ENCODE measurements at places on chromosomes 6 and 20. TPM values are rescaled to one million over a fixed set of nuclear protein-coding genes. Genes with fewer than 3 reads are reported as not detected.

The CNR1 gene
- total RNA-seq, result not detected

The FAXC gene
- total RNA-seq, result not detected

The SIRPB1 gene
- 7.4 TPM for total RNA-seq

The OPN5 gene
- total RNA-seq, result not detected

The MYLIP gene
- 18.0 TPM for total RNA-seq

The CTSZ gene
- total RNA-seq, result 43.6 TPM

The RNF182 gene
- not detected for total RNA-seq

The SLC17A1 gene
- total RNA-seq, result not detected

The GNMT gene
- 0.45 TPM for total RNA-seq

The BTNL2 gene
- not detected for total RNA-seq

The ACTL10 gene
- total RNA-seq, result 4.9 TPM

The DLL1 gene
- total RNA-seq, result 0.87 TPM

The PXMP4 gene
- 16.4 TPM for total RNA-seq

The CAP2 gene
- not detected for total RNA-seq

The SLC35F1 gene
- total RNA-seq, result not detected

The ADAM33 gene
- total RNA-seq, result not detected

The C6orf89 gene
- 43.9 TPM for total RNA-seq

The CDK19 gene
- 26.3 TPM for total RNA-seq

The REM1 gene
- total RNA-seq, result not detected

The TRIM15 gene
- total RNA-seq, result not detected

The RBL1 gene
- 42.1 TPM for total RNA-seq

The DEFB129 gene
- not detected for total RNA-seq

The HLA-DMB gene
- total RNA-seq, result 9.2 TPM

The PTGIS gene
- 0.38 TPM for total RNA-seq

The NRN1 gene
- 15.4 TPM for total RNA-seq

The GJA1 gene
- not detected for total RNA-seq

The PRKN gene
- total RNA-seq, result 0.31 TPM

The HRH3 gene
- not detected for total RNA-seq

The MDFI gene
- total RNA-seq, result not detected

The SNAP25 gene
- not detected for total RNA-seq

The ZSCAN16 gene
- 5.3 TPM for total RNA-seq

The CLPSL1 gene
- total RNA-seq, result not detected

The OR12D3 gene
- not detected for total RNA-seq

The CCND3 gene
- 365 TPM for total RNA-seq

The SLC26A8 gene
- total RNA-seq, result not detected

The LY6G5B gene
- 20.3 TPM for total RNA-seq

The SLC13A3 gene
- 0.10 TPM for total RNA-seq

The SLC22A3 gene
- not detected for total RNA-seq

The ATP6V1G2 gene
- total RNA-seq, result 3.5 TPM

The PSORS1C2 gene
- not detected for total RNA-seq

The ZFP64 gene
- 10.9 TPM for total RNA-seq

The ZNF831 gene
- total RNA-seq, result 9.7 TPM

The PNPLA1 gene
- not detected for total RNA-seq

The EYA4 gene
- total RNA-seq, result not detected

The C20orf144 gene
- total RNA-seq, result 0.18 TPM

The BMP7 gene
- total RNA-seq, result not detected

The CPXM1 gene
- total RNA-seq, result 0.12 TPM

The CCN6 gene
- not detected for total RNA-seq

The IL17F gene
- total RNA-seq, result not detected

The CPNE5 gene
- 2.4 TPM for total RNA-seq

The PRL gene
- not detected for total RNA-seq

The RAET1E gene
- total RNA-seq, result not detected

The TCF21 gene
- total RNA-seq, result not detected

The MYLK2 gene
- total RNA-seq, result 0.30 TPM

The RPP40 gene
- 5.0 TPM for total RNA-seq

The MYL9 gene
- total RNA-seq, result not detected

The SLC22A23 gene
- 5.5 TPM for total RNA-seq

The ATXN1 gene
- total RNA-seq, result 43.4 TPM
